ENCODE measurements at places on chromosomes 6 and 20. TPM values are rescaled to one million over a fixed set of nuclear protein-coding genes. Genes with fewer than 3 reads are reported as not detected.

Gene SAPCD1
- total RNA-seq, result 2.3 TPM

Gene SIRPB1
- total RNA-seq, result 2.4 TPM

GRCh38 chr6:19921786-19922185, 84.6 kb downstream of the ID4 start:
- no peak for DNase-seq

- DNase-seq, result no peak
Measured at GRCh38 chr6:52361414-52361944, 472 bp upstream of the PAQR8 start.

DNA sequence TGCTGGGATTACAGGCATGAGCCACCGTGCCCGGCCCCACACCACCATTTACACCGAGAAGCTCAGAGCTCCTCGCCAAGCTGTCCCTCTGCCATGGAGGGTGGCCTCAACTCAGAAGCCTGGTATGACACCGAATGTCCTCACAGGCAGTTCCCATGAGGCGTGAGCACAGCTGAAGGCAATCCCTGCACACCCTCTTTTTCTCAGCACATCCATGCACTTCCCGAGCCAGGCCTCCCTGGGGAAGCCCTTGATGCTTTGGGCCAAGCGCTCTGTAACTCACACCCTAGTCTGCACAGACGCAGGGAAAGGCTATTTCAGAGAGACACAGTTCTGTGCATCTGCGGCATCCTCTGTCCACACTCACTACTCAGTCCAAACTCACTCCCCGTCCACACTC, 18.4 kb downstream of the THBS2 start:
- no peak for DNase-seq
